Stimulated activated CD4-positive, alpha-beta T cell treated with anti-CD3 and anti-CD28 coated beads, Interleukin-4, amount 100 ng/mL, for 1 hour (primary cell): ENCODE measurements at places on chromosomes 3 and 15.

DNA sequence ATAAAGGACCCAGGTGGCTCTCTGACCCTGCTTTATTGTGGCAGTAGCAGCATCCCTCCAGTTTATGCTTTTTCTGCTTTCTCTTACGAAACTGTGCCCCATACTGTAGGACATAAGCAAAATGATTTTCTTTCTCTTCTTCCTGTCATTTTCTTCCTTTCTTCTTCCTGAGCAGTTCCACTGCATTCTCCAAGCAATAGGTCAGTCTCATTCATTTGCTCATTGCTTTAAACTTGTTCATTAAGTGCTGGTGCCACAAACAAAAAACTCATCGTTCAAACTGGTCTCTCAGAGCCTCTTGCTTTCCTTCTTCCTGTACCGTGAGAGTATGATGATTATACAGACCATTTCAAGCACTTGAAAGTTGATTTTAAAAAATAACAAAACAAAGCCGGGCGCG, 66.8 kb downstream of the PDE8A start:
- no peak for DNase-seq

DNA sequence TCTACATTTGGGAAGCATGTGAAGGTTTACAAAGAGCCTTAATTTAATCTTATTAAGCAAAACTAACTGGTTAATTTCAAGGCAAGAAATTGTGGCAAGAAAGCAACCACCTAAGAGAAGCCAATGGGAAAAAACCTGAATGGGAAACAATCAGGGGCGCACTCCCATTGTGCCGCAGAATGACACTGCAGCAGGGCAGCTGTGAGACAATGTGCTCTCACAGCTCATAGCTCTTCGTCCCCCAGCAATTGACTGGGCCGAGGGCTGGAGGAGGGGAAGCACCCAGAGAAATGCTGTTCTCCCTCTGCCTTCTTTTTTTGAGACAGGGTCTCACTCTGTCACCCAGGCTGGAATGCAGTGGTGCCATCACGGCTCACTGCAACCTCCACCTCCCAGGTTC, 93.3 kb upstream of the RAD18 start:
- no peak for DNase-seq

- no peak for DNase-seq
These were observed 46.5 kb upstream of the SMAD6 start for GRCh38 chr15:66655511-66655910.

GRCh38 chr3:7190095-7190494, 329.2 kb downstream of the GRM7 start:
- DNase-seq, result no peak

DNA sequence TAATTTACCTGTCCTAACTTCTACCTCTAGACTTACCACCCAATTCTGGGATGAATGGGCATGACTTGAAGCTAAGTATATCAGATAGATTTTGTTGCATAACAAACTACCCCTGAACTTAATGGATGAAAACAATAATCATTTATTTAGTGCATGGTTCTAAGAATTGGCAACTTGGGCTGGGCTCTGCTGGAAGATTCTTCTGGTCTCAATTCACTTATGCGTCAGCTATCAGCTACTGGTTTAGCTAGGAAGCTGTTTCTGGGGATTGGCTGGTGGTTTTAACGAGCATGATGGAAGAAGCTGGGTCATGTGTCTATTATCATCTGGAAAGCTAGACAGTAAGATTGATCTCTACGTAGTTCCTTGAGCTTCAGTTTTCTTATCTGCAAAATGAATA, 77.3 kb upstream of the LMCD1 start:
- DNase-seq, result no peak

- DNase-seq, result no peak
These were observed 243.3 kb upstream of the COL8A1 start for GRCh38 chr3:99394831-99395778.

DNA sequence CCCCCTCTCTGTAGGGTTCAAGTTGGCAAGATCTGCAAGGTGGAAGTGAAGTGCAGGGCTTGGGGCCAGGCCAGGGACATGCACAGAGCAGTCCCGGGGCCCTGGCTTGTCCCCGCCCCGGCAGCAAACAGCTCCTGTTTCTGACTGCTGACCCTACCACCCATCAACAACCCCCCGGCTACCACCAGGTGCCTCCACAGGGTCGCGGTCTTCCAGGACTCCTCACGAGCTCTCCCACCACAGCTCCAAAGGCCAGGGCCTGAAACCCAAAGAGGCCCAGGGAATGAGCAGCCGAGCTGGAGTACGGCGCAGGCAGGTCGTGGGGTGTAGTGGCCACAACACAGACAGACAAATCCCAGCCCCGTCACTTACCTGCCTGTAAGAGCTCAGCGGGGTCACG, 121.3 kb upstream of the SMAD3 start:
- no peak for DNase-seq

DNA sequence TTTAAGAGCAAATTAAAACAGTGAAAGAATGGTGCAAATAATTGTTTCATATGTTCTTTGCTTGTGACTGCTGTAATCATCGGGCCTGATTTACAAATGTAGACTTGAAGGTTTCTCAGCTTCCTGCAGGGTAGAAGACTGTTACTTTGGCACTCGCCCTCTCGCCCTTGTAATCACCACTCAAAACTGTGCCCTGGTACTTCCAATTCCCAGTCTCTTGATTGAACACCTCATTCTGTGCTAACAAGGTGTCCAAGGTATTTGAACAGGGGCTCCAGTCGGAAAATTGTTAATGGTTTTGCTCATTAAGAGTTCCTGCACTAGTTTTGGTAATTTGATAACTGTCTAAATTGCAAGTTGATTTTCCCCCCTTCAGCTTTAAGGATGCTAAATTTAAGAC, 209.5 kb downstream of the ZIC1 start:
- no peak for DNase-seq

DNA sequence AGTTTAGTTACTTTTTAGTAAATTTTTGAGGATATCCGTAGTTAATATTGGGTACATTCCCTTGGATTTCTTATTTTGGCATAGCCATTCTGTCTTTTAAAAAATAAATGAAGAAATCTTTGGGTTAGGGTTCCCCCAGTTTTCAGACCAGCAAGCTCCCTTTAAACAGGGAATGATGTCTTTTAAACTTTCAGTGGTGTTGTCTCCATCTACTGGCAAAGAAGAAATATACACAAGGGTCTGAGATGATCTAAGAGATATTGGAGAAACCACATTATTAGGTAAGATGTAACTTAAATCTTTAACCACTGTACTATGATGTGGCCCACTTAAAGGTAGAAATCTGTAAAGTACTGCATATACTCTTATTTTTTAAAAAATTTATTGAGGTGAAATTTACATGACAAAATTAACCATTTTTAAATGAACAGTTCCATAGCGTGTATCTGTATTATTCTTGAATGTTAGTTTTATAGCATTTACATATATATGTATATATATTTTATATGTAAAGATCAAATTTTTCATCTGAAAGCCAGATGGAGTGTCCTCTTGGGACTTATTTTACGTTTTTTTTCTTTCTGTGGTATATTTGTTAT, 35.1 kb upstream of the EIF3J start:
- no peak for DNase-seq

- DNase-seq, result no peak
These were observed 51.8 kb downstream of the ABI3BP start for GRCh38 chr3:100941451-100941850.

GRCh38 chr3:58143417-58144055, 67.2 kb downstream of the DNASE1L3 start:
- DNase-seq, result no peak

- DNase-seq, result peak; percentile 8
These were observed at the start of gene ATP2B2 for GRCh38 chr3:10505050-10505790. TSS of gene ATP2B2 (minus strand) at chr3:10505586. CDS start at chr3:10449543, 56,043 bp downstream.

- DNase-seq, result no peak
These were observed 77.2 kb upstream of the SEMA6D start for GRCh38 chr15:47640079-47640478.

- no peak for DNase-seq
These were observed 41.3 kb upstream of the ETV5 start for GRCh38 chr3:186150041-186150830.

GRCh38 chr15:84907731-84908130, 23.3 kb downstream of the SLC28A1 start:
- no peak for DNase-seq

DNA sequence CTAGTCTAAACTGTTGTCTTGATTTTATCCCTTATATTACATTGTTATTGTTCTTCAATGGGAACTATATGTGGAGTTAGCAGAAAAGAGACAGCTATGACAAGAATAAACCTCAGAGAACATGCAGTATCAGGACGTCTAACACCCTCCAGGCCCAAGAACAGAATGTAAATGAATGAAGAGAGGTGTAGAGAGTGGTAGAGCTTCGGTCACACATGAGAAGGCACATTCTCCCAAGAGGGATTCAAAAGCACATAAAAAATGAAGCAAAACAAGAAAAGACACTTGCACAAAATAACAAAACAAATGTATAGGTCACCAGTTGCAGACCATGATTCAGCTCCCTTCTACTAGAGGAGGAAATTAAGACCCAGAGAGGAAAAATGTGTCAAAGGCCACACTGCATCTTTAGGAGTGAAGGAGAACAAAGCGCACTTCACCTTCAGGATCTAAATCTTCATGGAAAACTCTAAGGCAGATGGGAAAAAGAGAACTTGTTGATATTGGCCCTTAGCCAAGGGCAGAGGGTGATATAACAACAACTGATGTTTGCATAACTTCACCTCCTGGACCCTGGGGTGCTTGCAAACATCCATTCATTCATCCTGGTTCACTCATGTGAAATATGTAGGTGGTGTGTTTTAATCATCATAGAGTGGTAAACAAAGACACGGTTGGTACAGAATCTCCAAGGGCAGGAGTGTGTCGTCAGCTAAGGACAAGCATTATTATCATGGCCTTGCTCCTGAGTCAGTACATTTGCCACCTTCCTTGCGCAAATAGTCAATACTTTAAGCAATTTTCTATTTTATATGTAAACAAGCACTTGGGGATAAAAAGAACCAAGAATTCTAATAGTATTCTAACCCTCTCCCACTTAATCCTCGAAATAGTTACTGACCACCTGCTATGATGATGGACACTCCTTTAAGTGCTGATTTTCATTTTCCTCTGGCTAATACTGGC, 8.8 kb downstream of the NEK10 start:
- DNase-seq, result no peak

DNA sequence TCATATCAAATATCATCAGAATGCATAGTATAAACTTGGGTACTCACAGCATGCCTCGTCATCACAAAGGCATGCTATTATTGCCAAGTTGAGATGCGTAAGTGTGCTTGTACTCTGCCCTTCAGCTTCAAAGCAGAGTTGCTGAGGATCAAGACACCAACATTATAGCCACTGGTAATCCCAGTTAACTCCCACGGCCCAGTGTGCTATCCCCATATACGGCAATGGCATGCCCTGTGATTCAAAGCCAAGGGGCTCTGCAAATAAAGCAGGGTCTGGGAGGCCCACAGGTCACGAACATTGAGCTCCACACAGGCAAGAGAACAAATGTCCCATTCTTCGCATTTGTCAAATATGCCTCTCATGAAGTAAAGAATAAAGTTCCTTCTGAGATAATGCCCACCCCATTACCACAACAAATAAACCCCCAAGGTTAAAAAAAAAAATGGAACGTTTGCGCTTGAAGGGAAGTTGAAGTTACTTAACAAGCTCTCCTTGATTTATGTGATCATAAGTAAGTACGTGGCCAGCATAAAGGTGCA, 298.1 kb upstream of the NECTIN3 start:
- no peak for DNase-seq

DNA sequence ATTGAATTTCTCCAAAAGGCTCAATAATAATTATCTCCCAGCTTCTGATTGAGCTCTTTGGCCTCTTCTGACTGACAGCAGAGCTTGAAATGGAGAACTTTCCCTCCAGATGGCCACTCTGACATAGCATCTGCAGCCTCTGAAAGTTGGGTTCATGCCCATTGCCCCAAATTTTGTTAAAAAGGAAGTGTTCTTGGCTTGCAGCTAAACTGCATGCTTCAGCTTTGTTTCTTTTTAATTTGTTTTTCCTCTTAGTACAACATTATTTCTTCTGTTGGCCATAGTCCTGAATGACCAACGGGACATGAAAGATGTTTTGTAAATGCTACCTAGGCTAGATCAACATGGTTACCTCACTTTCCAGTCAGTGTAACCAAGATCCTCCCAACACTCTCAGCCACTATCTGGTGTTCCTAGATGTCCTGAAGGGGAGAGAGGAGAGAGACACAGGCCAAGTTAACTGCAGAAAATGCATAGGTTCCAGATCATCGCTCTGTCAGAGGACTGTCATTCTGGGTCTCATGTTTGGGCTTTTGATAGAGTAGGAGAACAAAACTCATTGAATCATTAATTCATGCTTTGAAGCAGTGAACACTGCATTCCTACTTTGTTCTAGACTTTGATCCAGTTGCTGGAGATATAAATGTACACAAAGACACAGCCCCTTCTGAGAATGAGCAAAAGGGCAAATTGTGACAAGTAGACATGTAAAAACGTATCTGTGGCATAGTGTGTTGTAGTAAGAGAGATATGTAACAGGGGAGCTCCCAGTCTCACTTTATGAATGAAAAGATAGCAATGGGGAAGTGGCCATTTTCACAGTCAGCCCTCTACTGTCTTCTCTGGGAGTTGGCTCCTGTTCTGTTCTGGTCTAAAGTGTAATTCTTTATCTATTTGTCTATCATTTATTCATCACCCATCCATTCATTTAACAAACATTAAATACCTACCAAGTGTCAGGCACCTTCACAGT, 156.2 kb downstream of the ZNF621 start:
- no peak for DNase-seq
